Ascending aorta (tissue), 2 donors: ENCODE measurements at places on chromosomes 11 and 22.

- no peak overlapping the region for H3K27ac ChIP-seq
- DNase-seq = no peak
- H3K4me3 ChIP-seq = no peak overlapping the region
- H3K4me1 ChIP-seq = no peaks in the 10 kb centered on the region
- H3K27me3 ChIP-seq = no peaks in the 10 kb centered on the region
These were observed 20.7 kb downstream of the FAM83F start for GRCh38 chr22:40015358-40015976.

DNA sequence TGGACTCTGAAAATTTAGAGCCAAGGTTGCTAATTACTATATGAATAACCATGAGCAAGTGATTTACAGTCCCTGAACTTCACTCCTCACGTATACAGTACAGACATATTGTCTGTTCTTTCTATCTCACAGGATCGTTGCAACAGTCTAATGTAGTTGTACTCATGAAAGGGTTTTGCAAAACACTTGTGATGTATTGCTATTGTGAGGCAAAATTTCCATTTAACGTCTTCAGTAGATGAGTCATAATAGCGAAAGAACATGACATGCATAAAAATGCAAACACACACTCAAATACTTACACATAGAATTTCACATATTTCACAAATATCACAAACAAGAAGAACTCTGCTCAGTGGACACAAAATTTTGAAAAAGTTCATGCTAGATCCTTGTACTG lies 134.6 kb upstream of the TRPC6 start:
- DNase-seq = no peak
- no peak overlapping the region for H3K4me3 ChIP-seq
- H3K4me1 ChIP-seq = no peaks in the 10 kb centered on the region
- H3K27ac ChIP-seq = no peak overlapping the region

GRCh38 chr22:47240116-47240515 lies 477.7 kb downstream of the TBC1D22A start:
- no peaks in the 10 kb centered on the region for H3K27me3 ChIP-seq
- no peaks in the 10 kb centered on the region for H3K36me3 ChIP-seq
- no peak for DNase-seq
- H3K27ac ChIP-seq = no peak overlapping the region
- no peak overlapping the region for H3K4me3 ChIP-seq

DNA sequence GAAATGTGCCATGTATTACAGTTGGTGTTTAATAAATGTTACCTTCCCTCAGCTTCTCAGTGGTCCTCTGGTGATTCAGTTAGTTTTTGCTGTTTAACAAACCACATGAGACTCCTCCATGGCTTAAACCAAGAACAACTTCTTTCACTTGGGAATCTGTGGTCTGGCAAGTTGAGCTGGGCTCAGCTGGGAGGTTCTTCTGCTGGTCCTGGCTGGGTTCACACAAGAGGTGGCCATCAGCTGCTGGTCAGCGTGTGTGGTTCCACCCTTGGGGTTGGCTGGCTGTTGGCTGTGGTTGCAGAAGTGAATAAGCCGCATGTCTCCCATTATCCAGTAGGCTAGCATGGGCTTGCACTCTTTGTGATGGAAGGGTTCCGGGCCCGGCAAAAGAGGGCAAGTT lies 160.5 kb downstream of the MIAT start:
- H3K27me3 ChIP-seq = no peaks in the 10 kb centered on the region
- H3K27ac ChIP-seq = no peak overlapping the region
- H3K36me3 ChIP-seq = no peaks in the 10 kb centered on the region
- no peak overlapping the region for H3K4me3 ChIP-seq

DNA sequence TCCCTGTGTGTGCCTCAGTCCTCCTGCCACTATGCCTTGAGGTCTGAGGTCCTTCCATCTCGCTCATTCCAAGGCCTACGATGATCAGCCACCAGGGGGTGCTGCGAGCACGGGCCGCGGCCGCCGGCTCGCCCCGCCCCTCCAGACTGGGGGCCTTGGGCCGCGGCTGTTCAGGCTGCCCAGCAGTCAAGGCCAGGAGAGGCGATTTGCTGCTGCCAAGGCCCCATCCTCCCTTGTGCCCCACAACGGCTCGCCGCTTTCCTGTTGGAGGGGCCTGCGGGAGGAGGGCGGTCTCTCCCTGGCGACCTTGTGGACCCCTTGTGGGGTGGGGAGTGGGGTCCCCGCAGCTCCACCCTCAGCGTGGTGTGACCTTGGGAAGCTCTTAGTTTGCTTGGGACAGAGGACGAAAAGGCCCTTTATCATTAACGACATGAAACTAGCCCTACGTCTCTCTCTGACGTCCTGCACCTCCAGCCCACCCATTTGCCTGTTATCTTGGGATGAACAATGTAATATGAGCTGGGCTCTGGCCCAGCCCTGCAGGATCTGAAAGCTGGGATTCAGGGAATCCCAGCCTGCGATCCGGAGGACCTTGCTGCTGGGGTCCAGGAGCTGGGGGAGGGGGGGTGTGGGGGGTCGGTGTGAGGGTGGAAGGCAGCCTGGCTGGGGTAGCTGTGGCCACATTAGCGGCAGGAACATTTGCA lies 5.3 kb upstream of the GALR3 start:
- no peaks in the 10 kb centered on the region for H3K27me3 ChIP-seq
- peaks cover 15% of the 10 kb centered on the region for H3K4me1 ChIP-seq
- no peaks in the 10 kb centered on the region for H3K36me3 ChIP-seq
- peak; percentile 33 for DNase-seq
- peak overlapping the region; percentile 62 for H3K4me3 ChIP-seq
